ELR (cell line): ENCODE measurements at places on chromosomes 7 and 10.

- no peak for DNase-seq
Observed at GRCh38 chr7:7740037-7740355, 21.6 kb upstream of the RPA3 start.

DNA sequence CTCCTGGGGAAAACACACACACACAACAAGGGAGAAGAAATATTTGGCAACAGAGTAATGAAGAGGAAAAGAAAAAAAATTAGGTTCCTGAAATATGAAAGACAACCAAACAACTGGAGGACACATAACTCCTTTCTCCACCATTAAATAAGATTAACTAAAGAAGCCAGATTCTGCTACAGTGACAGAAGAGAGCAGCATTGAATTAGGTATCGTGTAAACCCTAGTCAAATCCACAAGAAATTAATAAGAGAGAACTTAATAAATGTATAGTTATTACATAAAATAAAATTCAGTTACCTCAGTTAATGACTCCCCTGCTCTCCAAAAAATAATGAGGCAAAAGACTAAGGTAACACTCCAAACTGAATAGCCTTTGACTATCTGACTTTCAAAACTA lies 306.7 kb downstream of the CRPPA start:
- peak; percentile 56 for DNase-seq

DNA sequence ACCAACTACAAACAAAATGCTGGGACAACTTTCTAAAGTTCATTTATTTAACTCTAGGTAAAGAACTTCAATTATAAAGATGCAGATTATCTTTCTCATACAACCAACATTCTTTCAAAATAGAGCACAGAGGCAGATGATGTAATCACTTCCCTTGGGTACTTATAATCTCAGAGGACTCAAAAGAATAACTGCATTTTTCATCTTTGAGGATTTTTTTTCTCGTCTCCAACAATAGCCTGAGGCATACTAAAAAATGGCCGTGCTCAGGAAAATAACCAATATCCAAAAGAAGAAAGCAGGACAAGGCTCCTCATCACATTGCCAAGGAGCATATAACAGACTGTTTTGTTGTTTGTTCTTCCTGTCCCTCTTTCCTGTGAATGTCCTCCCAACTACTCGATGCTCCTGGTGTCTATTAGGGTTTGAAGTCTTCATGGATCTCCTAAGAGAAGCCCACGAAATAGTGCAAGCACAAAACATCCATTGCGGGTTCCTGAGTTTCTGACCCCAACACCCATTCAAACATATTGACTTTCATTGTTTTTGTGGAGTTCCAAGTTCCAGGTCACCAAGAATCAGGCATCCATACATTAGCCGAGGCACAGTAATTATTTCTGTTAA lies 182.9 kb downstream of the SORCS1 start:
- DNase-seq: no peak

DNA sequence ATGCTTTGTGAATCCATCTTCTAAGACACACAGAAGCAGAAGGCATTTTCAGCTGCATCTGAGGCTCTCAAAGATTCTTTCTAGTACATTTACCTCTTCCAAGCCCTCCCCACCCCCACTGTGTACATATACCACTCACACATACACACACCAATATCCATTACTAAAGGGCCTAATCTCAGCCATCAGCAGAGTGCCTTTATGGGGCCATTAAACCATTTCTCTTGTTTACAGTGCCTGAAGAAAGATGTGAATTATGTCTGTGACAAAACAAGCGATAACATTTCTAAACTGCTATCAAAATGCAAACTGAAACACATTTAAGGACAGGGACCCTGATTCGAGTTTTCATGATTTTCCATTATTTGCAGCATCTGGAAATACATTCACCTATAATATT lies 40.0 kb downstream of the ETV1 start:
- DNase-seq: no peak

GRCh38 chr7:50142425-50143017 lies 49.5 kb upstream of the ZPBP start:
- DNase-seq: peak; percentile 46

DNA sequence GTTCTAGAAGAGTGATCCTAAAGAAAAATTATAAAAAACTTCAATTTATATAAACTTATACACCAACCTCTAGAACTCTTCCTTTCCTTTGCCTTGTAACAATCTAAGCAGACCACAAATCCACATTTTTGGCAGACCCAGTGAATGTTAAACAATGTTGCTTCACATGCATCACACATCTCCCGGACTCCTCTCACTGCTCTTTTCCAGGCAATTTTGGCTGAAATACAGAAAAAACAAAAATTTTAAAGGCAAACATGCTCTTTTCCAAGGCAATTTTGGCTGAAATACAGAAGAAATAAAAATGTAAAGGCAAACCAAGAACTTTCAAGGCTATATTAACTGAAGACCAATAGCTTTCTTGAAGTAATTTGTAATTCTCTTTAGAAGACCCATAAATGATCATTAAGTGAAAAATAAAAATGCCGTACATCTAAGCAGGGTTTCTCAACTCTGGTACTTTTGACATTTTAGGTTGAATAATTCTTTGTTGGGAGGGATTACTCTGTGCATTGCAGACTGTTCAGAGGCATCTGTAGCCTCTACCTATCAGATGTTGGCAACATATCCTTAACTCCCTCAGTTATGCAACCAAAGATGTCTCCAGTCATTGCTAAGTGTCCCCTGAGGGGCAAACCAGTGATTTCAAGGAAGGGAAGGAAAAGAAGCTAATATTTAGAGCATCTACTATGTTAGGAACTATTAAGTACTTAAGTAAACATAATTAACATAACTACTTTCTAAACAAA lies 64.4 kb downstream of the NRBF2 start:
- DNase-seq: no peak

- no peak for DNase-seq
Observed at GRCh38 chr7:139591550-139592195, 68.2 kb downstream of the CLEC2L start.

DNA sequence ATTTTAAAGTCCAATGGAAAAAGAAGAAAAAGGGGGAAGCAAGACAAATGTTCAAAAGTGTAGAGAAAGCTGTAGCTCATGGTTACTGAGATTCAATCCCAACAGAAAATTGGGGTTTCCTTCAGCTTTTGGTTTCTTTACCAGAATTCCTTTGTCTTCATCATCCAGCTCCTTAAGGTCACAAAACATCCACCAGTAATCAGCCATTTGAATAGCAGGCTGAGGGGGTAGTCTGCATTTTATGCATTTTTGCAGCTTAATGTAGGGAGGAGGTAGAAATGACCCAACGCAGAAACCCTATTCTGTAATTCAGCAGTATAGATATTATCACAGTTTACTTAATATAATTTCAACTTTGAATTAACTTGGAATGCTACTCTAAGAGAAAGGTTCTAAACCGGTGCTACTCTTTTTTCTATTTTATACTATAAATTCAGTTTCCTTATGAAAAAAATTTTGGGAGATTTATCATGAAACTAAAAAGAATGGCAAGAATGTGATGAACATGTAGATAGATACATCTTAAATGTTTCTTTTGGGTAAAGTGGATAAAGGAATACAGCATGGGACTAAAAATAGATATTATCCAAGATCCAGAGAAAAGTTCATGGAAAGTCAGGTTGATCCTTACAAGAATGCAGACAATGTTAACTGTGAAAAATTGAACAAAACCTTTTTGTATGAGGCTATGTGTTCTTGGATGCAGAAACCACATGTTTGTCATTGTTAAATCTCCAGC lies 596.9 kb downstream of the PHTF2 start:
- DNase-seq: no peak

- DNase-seq: no peak
Observed at GRCh38 chr10:50882540-50882983, 2.9 kb downstream of the A1CF start.

DNA sequence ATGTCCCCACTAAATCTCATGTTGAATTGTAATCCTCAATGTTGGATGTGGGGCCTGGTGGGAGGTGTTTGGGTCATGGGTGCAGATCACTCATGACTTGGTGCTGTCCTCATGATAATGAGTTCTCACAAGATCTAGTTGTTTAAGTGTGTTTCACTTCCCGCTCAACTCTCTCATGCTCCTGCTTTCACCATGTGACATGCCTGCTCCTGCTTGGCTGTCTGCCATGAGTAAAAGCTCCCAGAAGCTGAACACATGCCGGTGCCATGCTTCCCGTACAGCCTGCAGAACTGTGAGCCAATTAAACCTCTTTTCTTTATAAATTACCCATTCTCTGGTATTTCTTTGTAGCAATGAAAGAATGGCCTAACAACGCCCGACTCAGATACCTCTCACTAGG lies 6.2 kb upstream of the PSTK start:
- DNase-seq: no peak

DNA sequence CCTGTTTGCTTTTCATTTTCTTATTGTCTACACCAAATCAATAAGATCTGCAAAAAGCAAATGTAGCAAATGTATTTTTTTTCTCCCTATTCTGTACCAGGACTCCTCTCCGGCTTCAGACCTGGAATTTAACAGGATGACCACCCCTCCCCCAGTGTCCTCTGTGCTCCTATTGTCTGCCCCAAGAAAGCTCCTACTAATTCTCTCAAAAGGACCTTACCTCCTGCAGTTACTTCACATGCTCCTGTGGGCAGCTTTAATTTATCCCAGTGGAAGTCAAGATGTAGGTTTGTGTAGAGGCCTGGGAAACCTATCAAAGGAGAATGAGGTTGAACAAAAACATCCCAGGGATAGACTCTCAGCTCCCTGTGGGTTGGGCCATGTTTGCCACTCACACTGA lies 31.3 kb downstream of the PLXNA4 start:
- no peak for DNase-seq

DNA sequence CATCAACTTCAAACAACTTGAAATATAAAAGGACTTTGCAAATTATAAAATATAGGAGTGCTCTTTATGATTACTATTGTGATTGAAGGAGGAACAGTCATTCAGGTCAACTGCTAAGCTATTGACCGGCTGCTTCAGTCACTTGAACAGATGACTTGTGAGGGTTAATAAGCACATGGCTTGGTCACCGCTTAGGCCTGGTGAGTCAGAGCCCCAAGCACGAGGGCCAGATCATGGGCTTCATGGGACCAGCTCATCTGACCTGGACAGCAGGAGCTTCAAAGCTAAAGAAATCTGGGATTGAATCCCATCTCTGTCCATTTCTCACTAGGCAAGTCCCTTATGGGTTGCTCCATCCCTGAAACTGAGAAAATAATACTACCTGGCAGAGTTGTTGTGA lies 60.4 kb upstream of the ADO start:
- peak; percentile 71 for DNase-seq

DNA sequence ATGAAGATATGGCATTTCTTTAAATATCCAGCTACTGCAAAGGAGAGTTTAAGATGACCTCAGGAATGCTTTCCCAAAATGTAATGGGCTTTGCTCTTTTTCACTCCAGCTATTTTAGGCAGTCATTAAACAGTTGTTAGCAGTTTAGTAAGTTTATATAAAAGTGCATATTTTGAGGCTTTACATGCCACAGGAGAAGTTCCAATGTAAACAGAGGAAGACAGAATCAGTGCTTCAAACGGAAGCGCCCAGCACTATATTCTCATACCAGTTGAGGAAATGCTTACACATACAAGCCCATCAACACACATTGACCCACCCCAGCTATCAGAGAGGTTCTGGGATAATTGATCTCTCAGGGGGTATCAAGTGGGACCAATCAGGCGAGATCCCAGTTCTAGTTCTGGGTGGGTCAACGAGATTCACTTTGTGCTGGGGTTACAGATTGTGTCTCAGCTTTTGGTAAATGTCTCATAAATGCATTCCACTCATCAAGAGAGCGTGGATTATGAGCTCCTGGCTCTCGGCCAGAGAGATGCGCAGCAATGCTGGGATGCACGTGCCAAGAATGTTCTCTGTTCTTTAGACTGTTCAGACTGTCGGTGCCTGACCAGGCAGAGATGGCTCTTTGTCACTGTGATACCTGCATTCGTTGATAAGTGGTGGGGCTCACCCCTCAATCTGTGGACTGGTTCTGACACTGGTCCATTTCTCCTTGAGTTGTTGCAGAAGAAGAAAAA lies 55.0 kb downstream of the CACNB2 start:
- peak; percentile 4 for DNase-seq

GRCh38 chr10:105956550-105956949 lies 1208.0 kb downstream of the SORCS1 start:
- DNase-seq: no peak

DNA sequence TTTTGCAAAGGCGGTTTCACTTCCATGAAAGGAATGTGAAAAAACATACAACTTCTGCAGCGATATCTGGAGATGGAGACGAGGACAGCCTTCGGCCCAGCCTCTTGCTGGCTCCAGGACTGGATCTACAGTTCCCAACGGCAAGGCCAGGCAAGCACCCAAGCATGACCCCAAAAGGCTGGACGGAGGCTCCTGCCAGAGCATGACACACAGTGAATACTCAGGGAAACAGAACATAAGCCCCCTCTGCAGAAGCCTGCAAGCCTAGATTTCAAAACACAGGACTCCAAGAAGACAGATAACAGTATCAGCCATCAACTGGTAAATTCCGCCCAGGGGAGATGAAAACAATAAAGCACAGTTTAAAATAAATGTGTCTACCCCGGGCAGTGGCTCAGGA lies 3.3 kb upstream of the LRRC27 start:
- DNase-seq: no peak

DNA sequence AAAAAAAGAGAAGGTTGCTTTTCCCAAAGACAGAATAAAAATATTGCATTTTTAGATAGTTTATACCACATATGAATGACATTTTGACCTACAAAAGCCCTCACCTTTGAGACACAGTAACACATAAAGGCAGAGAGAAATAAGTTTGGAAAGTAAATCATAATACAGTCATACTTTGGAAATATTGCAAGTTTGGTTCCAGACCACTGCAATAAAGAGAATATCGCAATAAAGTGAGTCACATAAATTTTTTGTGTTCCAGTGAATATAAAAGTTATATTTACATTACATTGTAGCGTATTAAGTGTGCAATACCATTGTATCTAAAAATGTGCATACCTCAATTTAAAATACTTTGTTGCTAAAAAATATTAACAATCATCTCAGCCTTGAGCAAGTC lies 40.3 kb downstream of the CCDC71L start:
- DNase-seq: no peak

DNA sequence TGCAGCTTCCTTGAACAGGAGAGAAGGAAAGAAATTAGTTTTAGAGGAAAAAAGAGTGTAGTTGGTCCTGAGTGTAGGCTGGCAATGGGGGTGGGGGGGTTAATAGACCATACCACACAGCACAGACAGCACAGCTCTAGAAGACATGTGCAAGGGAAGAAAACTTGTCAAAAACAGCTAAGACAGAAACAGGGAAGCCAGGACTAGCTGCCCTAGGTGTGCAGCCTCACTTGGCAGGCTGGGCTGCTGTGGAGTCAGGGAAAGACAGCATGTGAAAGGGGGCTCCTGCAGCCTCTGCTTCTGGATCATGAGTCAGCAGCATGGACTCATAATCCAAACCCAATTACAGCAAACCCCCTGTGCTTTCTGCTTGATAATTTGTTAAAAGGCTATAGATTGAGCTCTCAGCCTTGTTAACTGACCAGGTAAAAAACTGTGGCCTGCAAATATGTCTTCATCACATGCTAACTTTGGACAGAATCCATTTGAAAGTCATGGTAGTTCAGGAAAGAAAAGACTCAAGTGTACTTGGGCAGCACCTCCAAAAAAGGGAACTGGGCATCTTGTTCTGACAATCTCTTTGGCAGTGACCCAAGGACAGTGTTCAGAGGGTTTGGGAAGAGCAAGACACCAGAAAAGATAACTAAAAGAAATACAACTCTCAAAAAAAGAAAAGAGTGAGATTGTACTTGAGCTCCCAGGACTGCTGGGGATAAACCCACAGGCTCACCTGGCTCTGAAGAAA lies 142.2 kb upstream of the VWC2 start:
- DNase-seq: no peak

- DNase-seq: no peak
Observed at GRCh38 chr7:114851406-114852061, 70.4 kb upstream of the MDFIC start.

- DNase-seq: no peak
Observed at GRCh38 chr10:117249493-117250093, 8.7 kb downstream of the SLC18A2 start.
